ENCODE measurements at places on chromosomes 3 and 15.

- no peak for DNase-seq
Measured at GRCh38 chr3:171149526-171150116, 123.1 kb upstream of the SLC2A2 start.

- no peak for DNase-seq
Measured at GRCh38 chr3:58625196-58625824, 41.3 kb downstream of the FAM3D start.

DNA sequence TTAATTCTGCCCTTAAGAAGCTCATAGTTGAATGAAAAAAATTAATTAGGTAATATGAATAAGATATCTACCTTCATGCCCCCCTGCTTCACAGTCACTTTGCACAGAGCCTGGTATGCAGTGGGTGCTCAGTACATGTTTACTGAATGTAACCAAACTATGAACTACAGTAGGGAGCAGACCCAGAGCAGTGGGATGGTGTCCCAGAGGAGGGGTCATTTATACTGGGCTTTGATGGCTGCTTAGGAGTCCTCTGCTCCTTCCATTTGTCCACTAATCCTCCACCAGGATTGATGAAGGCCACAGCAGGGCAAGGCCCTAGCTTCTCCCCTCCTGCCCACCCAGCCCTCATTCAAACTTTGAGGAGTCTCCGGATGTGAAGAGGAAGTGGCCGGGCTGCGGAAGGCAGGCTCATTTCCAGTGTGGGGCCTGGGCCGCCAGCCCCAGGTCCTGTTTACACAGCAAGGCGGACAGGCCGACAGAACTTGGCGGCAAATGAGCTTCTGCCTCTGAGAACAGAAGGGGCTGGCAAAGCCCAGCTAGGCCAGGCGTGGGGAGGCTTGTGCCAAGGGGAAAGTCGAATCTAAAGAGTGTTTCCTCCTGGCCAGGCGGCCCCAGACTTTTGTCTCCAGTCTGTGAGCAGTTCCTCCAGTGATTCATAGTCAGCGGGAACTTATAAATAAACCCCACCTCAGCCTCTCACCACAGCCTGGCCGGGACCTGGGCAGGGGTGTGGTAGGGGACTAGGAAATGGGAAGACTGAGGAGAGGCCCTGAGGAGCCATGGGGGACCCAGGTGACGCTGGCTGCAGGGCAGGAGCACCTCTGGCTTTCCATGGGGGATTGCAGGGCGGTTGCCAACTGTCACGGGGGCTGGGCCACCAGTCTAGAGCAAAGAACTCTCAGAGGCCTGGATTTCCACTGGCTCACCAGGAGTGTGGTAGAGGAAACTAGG lies 51.6 kb upstream of the LCTL start:
- no peak for DNase-seq

DNA sequence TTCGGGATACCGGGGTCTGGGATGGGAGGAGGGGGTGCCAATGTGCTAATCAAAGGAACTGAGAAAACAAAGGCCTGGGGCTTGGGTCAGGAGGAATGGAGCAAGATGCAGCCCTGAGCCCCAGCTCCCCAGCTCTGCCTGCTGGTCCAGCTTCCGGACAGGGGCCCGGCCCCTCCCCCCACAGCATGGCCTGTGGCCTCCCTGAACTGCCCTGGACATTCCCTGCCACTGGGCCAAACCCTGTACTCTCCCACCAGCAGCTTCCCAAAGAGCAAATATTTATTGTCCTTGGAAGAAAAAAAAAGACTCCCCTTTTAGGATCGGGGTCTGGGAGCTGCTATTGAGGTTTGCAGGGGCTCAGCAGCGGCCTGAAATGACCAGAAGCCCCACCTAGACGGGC lies 5.7 kb upstream of the MYL3 start:
- DNase-seq: no peak

DNA sequence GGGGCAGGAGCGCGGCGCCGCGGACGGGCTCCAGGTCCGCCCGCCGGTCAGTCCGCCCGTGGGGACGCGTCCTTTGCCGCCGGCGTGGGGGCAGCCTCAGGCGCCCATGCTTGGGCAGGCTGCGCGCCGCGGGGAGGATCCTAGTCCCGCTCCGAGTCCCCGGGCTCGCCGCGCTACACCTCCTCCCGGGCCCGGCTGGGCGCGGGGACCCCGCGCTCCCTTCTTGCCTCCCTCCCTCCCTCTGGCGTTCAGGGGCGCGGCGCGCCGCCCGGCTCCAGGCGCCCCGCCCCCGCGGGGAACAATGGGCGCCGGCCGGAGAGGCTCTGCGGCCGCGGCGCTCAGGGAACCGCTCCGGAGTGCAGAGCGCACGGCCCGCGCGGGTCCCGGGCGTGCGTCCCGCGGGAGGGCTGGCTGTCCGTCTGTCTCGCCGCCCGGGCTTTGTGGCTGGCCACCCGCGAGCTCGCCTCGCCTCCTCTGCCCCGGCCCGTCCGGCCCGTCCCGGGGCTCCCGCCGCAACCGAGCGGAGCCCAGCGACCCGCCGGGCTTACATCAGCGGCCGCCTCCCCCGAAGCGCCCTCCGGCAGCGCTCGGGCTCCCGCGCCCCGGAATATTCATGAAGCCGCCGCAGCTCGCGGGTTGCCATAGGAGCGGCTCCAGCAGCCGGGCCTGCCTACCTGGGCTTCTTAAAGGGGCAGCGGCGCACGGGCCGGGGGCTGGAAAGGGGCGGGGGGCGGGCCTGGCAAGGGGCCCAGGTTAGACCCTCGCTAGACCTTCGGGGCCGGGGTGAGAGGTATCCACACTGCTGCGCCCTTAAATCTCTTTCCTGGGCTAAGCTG lies at the start of gene HCN4:
Gene HCN4, minus strand, starts transcription at position 658 of the 836 bp plus-strand sequence. CDS start 688 bp downstream, outside the sequence.
- DNase-seq: no peak

- DNase-seq: no peak
Measured at GRCh38 chr3:50610992-50611463, 546 bp downstream of the CISH start.
